Adipocyte (in vitro differentiated cells): ENCODE measurements at places on chromosomes 3 and 15.
A peak's percentile ranks its signal among the peaks of the same experiment; 100 is the strongest.

- DNase-seq, result no peak
Measured at GRCh38 chr3:130414457-130414856, 69.0 kb downstream of the COL6A5 start.

DNA sequence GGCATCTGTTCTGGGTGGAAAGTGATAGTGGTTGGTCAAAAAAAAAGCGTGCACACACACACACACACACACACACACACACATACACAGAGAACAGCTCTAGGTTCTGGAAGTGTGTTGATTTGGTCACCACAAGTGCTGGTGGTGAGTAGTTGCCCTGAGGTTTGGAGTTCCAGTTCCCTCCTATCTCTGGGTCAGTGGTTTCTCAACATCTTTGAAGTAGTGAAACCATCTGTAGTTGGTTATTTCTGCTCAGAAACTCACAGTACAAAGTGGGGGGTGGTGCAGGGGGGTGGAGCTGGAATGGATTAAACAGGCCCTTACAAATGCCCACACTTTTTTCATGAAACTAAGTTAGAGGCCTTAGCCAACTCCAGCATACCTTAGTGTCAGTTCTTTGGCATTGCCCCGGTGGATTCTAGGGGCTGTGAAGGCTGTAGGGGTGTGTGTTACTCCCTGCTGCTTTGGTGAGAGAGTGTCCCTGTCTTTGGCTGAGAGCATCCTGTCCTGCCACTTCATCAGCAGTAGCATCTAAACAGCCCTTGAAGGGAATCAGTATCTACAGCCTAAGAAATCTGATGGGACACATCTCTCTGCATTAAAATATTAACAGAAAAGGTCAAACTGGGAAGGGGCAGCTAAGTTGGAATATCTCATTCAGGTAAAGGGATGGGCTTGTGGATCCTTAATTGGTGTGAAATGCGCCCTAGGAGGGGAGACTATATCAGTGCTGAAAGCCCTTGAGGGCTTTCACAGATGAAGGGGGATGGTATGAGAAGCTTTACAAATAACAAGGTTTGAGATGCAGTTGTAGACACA is 20.6 kb downstream of the SMAD3 start:
- DNase-seq, result peak; percentile 91

DNA sequence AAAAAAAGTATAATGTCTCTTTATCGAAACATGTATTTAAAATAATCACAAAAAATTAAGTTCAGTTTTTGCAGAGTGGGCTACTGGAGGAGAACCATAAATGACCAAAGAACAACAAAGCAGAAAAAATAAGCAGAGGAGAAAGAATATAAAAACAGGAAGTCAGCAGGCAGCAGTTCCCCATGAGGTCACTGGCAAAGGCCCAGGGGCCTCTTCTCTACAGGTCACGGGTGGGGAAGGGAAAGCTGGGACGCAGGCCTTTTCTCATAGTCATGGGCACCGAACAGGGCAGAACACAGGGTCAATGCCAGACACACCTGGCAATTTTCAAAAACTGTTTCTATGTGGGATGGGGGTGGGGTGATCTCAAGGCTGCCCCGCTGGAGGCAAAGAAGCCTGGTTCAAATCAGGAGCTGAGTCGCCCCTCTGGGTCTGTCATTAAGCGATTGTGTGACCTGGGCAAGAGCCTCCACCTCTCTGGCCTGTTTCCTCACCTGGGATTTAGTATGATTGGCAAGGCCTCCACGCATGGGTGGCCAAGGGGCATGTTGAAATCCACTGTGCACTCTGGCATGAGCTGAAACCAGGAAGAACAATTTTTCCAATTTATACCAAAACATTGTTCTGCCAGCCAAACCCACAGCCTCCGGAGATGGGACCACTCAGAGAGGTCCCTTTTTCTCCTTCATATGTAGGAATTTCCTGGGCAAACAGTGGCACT is 43.8 kb upstream of the UACA start:
- no peak for DNase-seq

- peak; percentile 58 for DNase-seq
Measured at GRCh38 chr3:73614419-73614818, 10.3 kb downstream of the PDZRN3 start.

DNA sequence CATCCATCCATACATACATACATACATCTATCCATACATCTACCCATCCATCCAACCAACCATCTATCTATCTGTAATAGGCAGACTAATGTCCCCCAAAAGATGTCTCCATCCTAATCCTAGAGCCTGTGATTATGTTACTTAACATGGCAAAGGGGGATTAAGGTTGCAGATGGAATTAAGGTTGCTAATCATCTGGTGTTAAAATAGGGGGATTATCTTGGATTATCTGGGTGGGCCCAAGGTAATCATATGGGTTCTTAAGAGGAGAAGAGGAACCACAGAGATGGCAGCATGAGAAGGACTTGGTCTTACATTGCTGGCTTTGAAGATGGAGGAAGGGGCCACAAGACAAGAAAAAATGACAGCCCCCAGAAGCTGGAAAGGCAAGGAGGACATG is 14.7 kb upstream of the RPL29 start:
- no peak for DNase-seq

DNA sequence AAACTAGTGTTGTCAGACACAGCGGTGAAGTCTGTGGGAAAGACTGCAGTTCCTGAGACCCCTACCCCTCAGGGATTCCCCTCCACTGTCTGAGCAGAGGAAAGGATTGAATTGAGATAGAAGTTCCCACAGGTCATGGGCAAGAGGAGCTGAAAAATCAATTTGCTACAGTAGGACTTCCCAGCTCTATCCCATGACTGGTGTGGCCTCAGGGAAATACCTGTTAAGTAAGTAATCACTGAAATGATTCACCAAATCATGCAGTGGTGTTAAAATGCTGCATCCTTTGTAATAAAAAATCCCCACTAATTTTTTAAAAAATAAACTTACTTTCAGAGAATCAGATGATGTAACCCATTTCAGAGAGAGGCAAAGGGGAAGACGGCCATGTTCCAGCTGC is 45.0 kb upstream of the SPRED1 start:
- no peak for DNase-seq

- DNase-seq, result no peak
Measured at GRCh38 chr3:11168881-11169805, 14.8 kb downstream of the HRH1 start.

GRCh38 chr3:43723121-43723734 is 32.5 kb downstream of the ABHD5 start:
- peak; percentile 62 for DNase-seq

DNA sequence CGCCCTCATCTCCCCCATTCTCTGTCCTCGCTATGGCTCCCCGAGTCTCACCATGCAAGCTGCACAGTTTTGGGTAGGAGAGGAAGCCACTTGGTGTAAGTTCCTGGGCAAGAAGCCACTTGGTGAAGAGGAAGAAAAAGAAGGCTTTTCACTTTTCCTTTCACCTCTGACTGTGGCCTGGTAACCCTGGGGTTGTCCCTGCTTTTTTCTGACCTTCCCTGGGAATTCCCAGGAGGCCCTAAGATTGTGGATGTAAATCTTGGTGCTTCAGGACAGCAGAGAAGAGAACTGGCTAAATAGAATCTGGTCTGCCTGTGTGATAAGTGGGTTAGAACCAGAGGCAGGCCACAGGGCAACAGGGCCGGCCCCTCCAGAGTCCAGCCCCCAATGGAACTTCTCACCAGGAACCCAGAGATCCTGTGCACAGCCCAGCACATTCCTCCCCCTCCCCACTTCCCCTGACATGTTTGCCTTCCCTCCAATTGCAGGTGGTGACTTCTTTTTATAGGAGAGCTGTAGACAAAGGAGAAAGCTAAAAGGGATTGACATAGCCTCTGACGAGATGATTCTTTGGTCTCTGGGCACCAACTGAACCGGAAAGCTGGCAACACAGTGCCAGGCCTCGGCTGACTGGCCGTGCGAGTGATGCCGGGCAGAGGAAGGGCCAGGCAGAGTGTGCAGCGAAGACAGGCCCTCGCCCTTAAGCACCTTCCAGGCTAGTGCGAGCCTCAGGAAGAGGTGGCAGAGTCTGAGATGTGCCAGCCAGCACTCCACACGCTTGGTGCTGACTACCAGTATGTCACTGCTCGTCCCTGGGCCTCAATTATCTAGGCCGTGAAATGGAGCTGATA is 19.4 kb upstream of the SKOR1 start:
- no peak for DNase-seq

GRCh38 chr15:85899927-85900326 is 105.2 kb upstream of the KLHL25 start:
- DNase-seq, result no peak

- no peak for DNase-seq
Measured at GRCh38 chr15:26711445-26711844, 61.4 kb downstream of the GABRB3 start.

GRCh38 chr3:181250714-181251113 is 261.2 kb upstream of the DNAJC19 start:
- DNase-seq, result no peak

DNA sequence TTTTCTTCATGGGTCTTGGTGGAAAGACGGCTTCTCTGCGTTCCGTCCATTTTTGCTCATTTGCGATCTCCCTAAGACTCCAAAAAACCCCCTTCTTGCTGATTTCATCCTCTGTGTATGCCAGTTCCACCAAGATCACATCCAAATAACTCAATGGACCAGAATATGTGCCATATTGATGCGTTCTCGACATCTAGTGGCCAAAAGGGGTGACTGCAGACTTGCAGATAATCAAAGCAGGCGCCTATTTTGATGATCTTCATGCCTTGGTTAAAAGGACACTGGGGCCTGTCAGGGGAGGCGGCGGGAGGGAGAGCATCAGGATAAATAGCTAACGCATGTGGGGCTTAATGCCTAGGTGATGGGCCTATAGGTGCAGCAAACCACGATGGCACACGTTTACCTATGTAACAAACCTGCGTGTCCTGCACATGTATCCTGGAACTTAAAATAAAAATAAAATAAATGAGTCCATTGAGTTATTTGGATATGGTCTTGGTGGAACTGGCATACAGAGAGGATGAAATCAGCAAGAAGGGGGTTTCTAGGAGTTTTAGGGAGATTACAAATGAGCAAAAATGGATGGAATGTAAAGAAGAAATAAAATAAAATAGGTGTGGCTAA is 104.2 kb upstream of the RAD18 start:
- DNase-seq, result peak; percentile 81

DNA sequence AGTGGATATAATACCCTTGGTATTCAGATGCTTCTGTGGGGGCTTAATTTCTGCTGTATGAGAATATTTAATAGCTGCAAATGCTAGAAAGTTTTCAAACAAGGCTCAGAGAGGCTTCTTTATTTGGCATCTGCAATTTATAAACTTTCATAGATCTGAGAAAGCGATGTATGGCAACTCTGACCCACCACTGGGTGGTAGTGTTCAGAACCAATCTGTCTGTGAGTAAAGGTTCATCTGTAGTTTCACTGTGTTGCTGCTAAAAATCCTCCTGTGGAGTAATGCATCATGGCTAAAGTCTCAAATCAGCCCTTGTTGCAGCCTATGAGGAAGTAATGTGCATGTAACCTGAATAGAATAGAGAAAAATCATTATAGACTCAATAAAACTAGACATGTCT is 47.4 kb downstream of the CLSTN2 start:
- peak; percentile 22 for DNase-seq

DNA sequence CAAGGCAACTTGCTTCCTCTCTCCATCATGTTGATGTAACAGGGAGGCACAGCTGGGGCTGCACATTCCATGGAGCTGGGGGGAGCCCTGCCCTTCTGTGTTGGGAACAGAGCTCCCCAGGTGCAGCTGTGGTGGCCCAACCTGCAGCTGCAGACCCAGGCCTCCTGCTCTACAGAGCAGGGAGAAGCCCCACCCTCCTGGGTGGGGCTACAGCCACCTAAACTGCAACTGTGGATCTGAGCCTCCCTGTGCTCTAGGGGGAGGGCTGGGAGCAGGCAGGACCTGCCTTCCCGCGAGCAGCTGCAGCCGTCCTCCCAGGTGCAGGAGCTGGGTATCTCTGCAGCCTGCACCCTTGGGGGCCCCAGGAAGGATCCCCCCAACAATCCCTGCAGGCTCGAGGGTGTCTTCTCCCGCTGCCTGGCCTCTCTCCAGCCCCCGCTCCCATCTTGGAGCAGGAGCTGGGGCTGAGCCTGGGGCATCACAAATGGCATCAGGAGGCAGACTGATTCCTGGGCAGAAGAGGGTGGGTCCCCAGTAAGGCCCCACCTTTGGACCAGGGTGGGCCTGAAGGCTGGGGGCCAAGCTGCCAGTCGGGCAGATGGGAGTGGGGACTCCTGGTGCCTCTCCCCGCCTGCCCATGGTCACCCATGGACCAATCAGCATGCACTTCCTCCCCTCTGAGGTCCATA is 7.4 kb downstream of the LRRC58 start:
- DNase-seq, result no peak

DNA sequence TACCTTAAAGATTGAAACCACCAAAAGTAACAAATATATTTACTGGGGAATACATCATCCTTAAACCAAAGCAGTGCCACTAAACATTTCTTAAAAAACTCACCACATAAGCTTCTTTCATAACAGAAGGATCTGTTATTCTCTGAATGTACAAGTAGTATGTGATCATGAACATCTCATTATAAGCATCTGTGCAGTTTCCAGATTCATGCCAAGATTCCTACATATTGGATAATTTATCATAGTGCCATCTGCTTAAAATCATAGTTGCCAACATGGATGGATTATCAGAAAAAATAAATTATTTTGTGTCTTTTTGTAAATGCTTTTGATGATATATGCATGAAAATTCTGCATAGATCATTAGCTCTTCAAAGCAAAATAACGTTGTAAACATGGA is 21.8 kb upstream of the BCHE start:
- no peak for DNase-seq

DNA sequence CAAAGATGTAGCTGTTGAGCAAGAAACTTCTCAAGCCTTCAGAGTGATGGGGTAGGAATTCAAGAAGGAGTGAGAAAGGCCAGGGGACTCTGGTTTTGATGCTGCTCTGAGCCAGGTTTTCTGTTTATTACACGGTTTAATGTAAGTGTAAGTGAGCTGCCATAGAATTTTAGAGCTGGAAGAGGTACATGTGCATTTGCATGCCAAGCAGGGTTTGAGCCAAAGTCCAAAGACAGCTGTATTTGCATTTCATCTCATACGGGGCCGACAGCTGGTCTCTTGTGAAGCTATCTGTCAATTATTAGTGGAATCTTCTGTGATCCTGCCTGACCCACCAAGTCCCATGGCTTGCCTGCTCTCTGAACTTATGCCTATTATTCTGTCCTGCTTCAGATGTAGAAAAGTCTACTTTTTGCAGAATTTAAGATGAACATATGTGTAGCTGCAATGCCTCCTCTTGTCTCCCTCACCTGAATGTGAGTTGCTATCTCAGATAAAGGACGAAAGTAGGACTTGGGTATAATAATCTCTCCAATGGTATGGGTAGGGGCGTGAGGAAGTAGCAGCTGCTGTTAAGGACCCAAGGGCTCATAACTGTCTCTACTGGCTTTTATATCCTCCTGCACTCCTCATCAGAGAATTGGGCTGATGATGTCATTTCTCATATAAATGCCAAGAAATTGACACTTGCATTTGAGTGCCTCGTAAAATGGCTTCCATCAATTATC is 160.0 kb downstream of the SQOR start:
- DNase-seq, result no peak

- DNase-seq, result no peak
Measured at GRCh38 chr15:89023311-89023961, 64.8 kb upstream of the ABHD2 start.

- DNase-seq, result no peak
Measured at GRCh38 chr15:38809621-38810020, 245.0 kb upstream of the RASGRP1 start.

- no peak for DNase-seq
Measured at GRCh38 chr3:177600411-177600810, 403.1 kb upstream of the TBL1XR1 start.
